ENCODE measurements at places on chromosomes 6 and 20. TPM values are rescaled to one million over a fixed set of nuclear protein-coding genes. Genes with fewer than 3 reads are reported as not detected.

The ACSS1 gene
- polyA plus RNA-seq = 59.8 TPM

The LST1 gene
- 20.5 TPM for polyA plus RNA-seq

The ADTRP gene
- polyA plus RNA-seq = 2.2 TPM

The BTNL2 gene
- not detected for polyA plus RNA-seq

The CAGE1 gene
- polyA plus RNA-seq = not detected

The C2 gene
- polyA plus RNA-seq = not detected

The SMLR1 gene
- not detected for polyA plus RNA-seq

The PTK6 gene
- 1.3 TPM for polyA plus RNA-seq

The ID1 gene
- 2.2 TPM for polyA plus RNA-seq

The ADGRF5 gene
- polyA plus RNA-seq = not detected

The DBNDD2 gene
- not detected for polyA plus RNA-seq

The CDSN gene
- not detected for polyA plus RNA-seq

The CENPQ gene
- polyA plus RNA-seq = 4.6 TPM

The CST7 gene
- polyA plus RNA-seq = 22.8 TPM

The TMC2 gene
- polyA plus RNA-seq = not detected

The LHFPL5 gene
- polyA plus RNA-seq = not detected

The PERP gene
- 2.1 TPM for polyA plus RNA-seq

The HLA-DOA gene
- 363 TPM for polyA plus RNA-seq

The GLP1R gene
- not detected for polyA plus RNA-seq

All from IgD-negative memory B cell (primary cell).